Endothelial cell of coronary artery (primary cell): ENCODE measurements at places on chromosomes 2 and 18. TPM values are rescaled to one million over a fixed set of nuclear protein-coding genes. Genes with fewer than 3 reads are reported as not detected.

Gene FOXD4L1
- 0.18 TPM in 1 of 2 replicates, not detected in the other for total RNA-seq

Gene CCDC102B
- 2.5 and 2.9 TPM in 2 replicates for total RNA-seq

Gene ANKRD29
- 0.27 and 0.85 TPM in 2 replicates for total RNA-seq

Gene SLC4A5
- 0.09 TPM in 1 of 2 replicates, not detected in the other for total RNA-seq

Gene HAAO
- 0.09 TPM in 2 replicates for total RNA-seq

Gene DES
- total RNA-seq = not detected in 2 replicates

Gene RTP5
- total RNA-seq = not detected in 2 replicates

Gene GNLY
- not detected in 2 replicates for total RNA-seq

Gene MDH1B
- 0.28 and 0.72 TPM in 2 replicates for total RNA-seq

Gene CDH2
- 60.9 and 137 TPM in 2 replicates for total RNA-seq

Gene SLC4A3
- 0.27 and 0.38 TPM in 2 replicates for total RNA-seq

Gene TP53I3
- total RNA-seq = 49.7 and 104 TPM in 2 replicates

Gene LBX2
- total RNA-seq = 1.4 and 2.1 TPM in 2 replicates

Gene MROH2A
- total RNA-seq = not detected in 2 replicates

Gene CCDC85A
- 11.2 and 24.1 TPM in 2 replicates for total RNA-seq

Gene ZBTB7C
- not detected in 2 replicates for total RNA-seq

Gene KLF7
- total RNA-seq = 12.7 and 31.7 TPM in 2 replicates

Gene SPAG16
- 10.9 and 15.5 TPM in 2 replicates for total RNA-seq

Gene INO80C
- total RNA-seq = 13.0 and 13.4 TPM in 2 replicates

Gene SFT2D3
- 2.7 and 2.9 TPM in 2 replicates for total RNA-seq

Gene IL36RN
- not detected in 2 replicates for total RNA-seq

Gene GNAL
- 0.09 and 0.47 TPM in 2 replicates for total RNA-seq

Gene SNORC
- total RNA-seq = 0.36 and 0.38 TPM in 2 replicates

Gene EGR4
- not detected in 2 replicates for total RNA-seq

Gene INPP5D
- 26.9 and 28.6 TPM in 2 replicates for total RNA-seq
